ENCODE measurements at places on chromosomes 2 and 18.
A peak's percentile ranks its signal among the peaks of the same experiment; 100 is the strongest.

DNA sequence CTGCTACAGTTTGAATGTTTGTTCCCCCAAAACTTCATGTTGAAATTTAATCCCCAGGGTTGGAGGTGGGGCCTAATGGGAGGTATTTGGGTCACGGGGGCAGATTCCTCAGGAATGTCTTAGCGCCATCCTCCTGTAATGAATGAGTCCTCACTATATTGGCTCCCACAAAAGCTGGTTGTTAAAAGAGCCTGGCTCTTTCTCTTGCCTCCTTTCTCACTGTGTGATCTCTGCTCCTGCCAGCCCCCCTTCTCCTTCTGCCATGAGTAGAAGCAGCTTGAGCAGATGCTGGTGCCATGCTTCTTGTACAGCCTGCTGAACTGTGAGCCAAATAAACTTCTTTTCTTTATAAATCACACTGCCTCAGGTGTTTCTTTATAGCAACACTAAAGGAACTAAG, 721.0 kb upstream of the PKDCC start:
- no peak for ATAC-seq

DNA sequence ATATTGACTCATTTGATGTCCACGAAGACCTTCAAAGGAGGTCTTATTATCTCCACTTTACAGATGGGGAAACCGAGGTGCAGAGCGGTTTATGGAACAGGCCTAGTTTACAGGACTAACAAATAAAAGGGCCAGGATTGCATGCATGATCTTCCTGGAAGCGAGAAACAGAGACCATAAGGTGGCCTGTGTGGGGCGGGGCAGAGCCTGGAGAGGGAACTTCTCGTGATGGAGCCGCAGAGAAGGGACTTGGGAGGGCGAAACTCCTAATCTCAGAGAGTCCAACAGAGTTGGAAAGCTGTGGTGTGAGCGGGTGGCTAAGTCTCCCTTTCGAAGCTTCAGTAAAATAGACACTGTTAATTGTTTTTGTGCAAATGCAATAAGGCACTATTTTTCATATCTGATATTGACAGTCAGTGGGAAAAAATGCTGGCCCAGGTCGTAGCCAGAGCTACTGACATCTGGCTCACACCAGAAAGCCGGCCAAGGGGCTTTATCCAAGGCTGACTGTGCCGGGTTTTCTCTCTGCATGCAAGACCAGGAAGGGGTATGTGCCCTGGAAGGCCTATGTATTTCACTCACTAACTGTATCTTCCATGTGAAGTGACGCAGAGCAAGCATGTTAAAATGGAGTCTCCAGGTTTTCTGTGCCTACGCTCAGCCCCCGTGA, 4.5 kb downstream of the INPP5D start:
- no peak for ATAC-seq

DNA sequence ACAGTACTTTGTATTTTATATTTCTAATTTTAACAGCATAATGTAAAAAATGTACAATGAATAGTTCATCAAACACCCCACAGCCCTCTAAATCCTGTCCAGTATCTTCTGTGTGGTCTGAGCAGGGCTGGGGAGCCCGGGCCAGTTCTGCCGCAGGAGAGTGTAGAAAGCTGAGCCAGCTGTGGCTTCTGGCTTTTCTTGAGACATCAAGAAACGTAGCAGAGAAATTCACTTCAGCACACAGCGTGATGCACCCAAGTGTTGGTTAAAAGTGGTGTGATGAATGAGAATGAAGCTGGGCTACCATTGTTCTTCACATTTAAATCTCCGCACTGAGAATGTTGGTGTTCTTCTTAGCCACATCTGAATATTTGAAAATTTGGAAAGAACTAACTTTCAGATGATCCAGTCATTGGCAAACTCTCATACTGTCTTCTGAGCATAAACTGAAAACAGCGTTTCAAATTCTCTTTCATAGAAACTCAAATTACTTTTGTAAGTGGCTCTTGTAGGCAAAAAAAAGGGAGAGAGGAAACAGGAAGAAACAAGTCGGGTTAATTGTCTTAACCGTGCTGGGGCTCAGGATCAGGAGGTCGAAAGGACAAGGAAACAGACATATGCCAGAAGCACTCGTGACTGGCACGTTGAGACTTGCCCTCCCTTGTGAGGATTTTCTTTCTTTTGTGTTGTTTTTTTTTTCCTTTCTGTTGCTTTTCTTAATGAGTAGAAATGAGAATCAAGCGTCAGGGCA, 23.4 kb upstream of the TMEM87B start:
- peak; percentile 54 for ATAC-seq

GRCh38 chr18:8257851-8258434, 351.3 kb upstream of the RAB12 start:
- ATAC-seq, result no peak

DNA sequence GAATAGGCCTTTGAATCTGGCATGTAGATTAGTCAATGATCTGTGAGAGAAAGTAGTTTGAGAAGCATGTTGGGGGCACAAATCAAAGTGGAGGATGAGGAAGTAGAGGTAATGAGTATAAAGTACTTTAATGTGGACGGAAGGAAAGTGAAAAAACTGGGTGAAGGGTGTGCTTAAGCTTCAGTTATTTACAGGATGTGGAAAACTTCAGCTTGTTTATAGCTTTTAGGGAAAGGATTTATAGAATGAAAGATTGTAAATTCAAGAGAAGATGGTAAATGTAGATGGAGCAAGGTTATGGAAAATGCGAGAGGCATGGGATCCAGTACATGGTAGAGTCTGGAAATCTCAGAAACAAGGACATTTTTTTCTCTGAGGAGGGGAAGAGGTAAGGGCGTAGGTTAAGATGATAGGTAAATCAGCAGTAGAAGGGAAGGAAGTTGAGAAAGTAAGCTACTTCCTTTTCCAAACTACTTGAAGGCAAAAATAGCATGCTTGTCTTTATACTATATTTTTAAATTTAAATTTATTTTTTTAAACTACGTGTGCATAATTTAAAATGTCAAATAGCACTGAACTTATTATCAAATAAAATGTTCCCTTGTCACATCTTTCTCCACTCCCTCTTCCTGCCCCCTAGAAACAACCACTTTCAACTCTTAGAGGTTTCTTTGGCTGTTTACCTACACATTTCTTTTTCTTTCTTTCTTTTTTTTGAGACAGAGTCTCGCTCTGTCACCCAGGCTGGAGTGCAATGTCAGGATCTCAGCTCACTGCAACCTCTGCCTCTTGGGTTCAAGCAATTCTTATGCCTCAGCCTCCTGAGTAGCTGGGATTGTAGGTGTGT, 8.5 kb downstream of the FAM117B start:
- no peak for ATAC-seq

- no peak for ATAC-seq
Measured at GRCh38 chr18:14179306-14179705, 47.1 kb upstream of the ZNF519 start.

- no peak for ATAC-seq
Measured at GRCh38 chr2:611519-611918, 65.7 kb downstream of the TMEM18 start.

DNA sequence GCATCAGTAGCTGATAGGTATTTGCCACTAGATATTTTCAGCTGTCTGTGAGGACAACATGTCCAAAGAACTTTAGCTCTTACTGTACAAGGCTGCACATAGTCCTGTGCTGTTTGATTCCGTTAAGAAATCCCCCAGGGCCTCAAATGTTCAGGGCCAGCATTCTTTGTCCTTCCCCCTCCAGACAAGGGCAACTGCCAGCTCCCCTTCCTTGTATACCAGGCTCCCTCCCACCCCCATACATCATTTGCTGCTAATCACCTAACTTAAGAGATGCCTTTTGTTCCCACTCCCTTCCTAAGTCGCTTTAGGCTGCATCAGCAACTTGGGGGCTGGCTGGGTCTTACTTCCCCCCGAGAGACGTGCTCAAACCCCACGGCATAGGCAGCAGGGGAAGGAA, 138.7 kb downstream of the CDH20 start:
- ATAC-seq, result no peak

DNA sequence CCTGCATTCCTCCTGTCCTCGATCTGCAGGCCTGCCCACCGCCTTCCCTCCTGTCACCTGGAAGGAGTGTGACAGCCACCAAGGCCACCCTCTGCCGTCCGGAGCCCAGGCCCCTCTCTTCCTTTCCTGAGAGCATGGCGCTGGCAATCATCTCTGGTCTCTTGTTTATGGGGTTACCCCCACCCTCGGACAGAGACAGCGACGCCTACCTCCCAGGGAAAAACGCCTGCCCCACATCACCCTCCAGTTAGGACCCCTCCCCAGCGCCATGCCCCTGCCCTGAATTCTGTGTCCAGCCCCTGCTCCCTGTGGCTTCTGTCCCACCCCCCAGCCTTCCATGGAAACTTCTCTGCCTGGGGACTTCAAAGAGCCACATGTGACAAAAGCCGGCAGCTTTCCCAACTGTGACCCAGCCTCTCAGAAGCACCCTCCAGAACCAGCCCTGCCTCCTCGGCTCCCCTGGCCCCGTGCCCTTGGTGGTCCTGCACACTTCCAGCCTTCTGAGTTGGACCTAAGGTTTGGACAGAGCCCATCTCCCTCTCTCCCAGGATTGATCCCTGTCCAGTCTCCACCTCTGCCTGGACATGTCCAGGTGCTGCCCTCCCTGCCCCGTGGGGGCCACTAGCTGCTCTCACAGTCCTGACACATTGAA, 145.0 kb upstream of the HDAC4 start:
- ATAC-seq, result no peak

DNA sequence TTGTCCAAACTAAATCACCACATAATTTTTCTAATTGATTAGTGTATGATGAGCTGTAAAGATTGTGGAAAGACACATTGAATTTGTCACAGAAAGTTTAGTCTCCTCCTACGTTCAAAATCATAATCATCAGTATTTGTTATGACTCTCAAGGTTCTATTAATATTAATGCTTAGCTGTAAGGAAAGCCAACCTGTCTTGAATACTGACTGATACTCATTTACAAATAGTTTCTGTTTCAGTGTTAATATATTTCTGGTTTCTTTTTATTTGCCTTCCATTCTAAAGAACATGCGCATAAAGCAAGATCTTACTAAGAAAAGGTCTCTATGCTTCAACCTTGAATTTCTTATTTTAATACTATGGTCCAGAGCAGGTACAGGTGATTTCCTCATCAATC, 55.1 kb downstream of the CPS1 start:
- no peak for ATAC-seq

- no peak for ATAC-seq
Measured at GRCh38 chr2:178025551-178026185, 46.9 kb downstream of the PDE11A start.

DNA sequence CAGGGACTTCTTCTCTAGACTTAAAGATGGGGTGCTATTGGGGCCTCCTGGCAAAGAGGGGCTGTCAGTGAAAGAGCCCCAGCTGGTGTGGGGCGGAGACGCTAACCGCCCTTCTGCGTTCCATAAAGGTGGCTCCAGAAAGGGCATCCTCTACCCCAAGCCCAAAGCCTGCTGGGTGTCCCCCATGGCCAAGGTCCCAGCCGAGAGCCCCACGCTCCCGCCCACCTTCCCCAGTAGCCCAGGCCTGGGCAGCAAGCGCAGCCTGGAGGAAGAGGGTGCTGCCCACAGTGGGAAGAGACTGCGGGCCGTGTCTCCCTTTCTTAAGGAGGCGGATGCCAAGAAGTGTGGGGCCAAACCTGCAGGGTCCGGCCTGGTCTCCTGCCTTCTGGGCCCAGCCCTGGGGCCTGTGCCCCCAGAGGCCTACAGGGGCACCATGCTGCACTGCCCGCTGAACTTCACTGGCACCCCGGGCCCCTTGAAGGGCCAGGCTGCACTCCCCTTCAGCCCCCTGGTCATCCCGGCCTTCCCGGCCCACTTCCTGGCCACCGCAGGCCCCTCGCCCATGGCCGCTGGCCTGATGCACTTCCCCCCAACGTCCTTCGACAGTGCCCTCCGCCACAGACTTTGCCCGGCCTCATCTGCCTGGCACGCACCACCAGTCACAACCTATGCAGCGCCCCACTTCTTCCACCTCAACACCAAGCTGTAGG, 15.2 kb downstream of the ARID5A start:
- no peak for ATAC-seq

GRCh38 chr2:159605441-159606178, 10.7 kb downstream of the BAZ2B start:
- no peak for ATAC-seq

GRCh38 chr2:127342101-127342500, 45.7 kb downstream of the MAP3K2 start:
- ATAC-seq, result no peak

GRCh38 chr2:159402790-159403189, 116.3 kb upstream of the WDSUB1 start:
- no peak for ATAC-seq

DNA sequence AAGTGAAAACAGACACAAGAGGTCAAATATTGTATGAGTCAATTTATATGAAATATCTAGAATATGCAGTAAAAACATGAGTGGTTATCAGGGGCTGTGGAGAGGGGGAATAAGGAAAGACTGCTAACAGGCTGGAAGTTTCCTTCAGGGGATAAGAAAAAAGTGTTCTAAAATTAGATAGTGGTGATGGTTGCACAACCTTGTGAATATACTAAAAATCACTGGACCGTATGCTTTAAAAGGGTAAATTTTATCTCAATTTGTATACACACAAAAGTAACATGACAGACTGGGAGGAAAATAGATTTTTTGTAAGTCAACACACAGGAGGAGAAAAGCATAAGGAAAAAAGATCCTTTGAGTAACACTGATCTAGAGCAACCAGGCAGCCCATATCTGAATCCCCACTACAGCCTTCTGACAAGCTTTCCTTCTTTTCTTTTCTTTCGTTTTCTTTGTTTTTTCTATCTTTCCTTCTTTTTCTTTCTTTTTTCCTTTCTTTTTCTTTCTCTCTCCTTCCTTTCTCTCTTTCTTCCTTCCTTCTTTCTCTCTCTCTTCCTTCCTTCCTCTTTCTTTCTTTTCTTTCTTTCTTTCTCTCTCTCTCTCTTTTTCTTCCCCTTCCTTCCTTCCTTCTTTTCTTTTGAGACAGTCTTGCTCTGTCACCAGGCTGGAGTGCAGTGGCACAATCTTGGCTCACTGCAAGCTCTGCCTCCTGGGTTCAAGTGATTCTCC, 95.4 kb downstream of the AAK1 start:
- no peak for ATAC-seq

DNA sequence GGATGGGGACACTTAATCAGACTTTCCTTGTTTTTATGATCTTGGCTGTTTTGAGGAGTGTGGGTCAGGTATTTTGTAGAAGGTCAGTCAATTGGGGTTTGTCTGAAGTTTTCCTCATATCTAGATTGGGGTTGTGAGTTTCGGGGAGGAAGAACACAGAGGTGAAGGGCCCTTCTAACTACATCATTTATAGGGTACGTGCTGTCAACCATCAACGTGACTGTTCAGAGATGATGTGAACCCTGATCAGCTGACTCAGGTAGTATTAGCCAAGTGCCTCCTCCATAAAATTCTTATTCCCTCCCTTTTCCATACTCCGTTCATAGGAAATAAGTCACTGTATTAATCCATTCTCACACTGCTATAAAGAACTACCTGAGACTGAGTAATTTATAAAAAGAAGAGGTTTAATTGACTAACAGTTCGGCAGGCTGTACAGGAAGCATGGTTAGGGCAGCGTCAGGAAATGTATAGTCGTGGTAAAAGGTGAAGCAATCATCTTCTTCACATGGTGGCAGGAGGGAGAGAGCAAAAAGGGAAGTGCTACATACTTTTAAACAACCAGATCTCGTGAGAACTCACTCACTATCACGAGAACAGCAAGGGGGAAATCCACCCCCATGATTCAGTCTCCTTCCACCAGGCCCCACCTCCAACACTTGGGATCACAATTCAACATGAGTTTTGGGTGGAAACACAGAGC, 547.1 kb upstream of the LINC00305 start:
- no peak for ATAC-seq

- ATAC-seq, result no peak
Measured at GRCh38 chr18:36295880-36296301, 1.6 kb upstream of the FHOD3 start.

Data from gastroesophageal sphincter (tissue), 4 donors.